Epithelial cell of proximal tubule (primary cell): ENCODE measurements at places on chromosomes 4 and X. TPM values are rescaled to one million over a fixed set of nuclear protein-coding genes. Genes with fewer than 3 reads are reported as not detected.

DNA sequence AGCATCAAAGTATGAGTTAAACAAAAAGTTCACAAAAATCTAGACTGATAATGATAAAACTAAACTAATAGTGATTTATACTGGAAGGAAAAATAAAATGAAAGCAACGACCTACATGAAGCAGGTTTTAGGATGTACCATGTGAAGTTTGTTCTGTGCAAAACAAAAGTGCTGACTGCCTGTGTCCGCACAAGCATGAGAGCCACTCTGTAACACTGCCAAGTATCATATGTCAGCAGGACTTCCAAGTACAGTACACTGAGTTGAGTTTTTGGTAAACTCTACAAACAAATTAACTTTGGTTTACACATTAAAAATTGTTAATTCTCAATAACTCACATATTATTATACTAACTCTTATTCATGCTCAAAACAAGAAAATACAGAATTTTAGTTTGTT is 459.0 kb downstream of the PDGFC start:
- DNase-seq: no peak

DCAF12L2 gene
- 0.06 and 2.2 TPM in 2 replicates for total RNA-seq

SPACA5 gene
- 0.51 TPM in 1 of 2 replicates, not detected in the other for total RNA-seq

HPSE gene
- total RNA-seq: 0.69 and 3.8 TPM in 2 replicates

DNA sequence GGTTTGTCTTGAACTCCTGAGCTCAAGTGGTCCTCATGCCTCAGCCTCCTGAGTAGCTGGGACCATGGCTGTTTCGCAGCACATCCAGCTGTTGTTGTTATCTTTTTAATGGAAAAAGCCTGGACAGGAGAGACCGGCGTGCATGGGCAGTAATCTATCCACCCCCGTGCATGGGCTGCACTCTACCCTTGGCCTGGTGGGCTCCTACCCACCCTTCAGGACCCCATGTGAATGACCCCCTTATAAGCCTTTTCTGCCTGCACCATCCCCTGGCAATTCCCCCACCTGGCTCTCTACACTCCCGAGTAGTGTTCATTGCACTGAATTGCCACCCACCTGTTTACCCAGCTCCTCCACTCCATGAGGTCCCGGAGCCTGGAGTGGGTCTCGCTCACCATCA is 18.9 kb upstream of the HTRA3 start:
- no peak for DNase-seq

DNA sequence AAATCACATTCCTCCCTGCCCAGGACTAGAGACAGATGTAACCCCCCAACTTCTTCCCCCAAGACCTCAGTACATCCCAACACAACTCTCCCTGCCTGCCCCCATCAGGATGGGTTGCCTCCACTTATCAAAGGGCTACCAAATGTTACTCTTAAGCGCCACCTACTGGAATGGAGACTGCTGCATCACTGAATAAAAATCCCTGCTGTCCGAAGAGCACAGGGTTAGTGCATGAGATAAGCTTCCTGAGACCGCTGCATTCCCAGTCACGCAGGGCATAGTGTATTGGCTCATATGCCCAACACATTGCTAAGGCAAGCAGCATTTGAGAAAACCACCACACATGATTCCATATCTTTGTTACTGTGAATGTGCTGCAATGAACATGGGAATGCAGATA is 544.5 kb downstream of the PPP4R3C start:
- DNase-seq: no peak

GRCh38 chr4:1839282-1839681 is 16.7 kb downstream of the LETM1 start:
- no peak for DNase-seq

LRAT gene
- total RNA-seq: 0.43 and 2.2 TPM in 2 replicates

FAM47A gene
- not detected in 2 replicates for total RNA-seq

DNA sequence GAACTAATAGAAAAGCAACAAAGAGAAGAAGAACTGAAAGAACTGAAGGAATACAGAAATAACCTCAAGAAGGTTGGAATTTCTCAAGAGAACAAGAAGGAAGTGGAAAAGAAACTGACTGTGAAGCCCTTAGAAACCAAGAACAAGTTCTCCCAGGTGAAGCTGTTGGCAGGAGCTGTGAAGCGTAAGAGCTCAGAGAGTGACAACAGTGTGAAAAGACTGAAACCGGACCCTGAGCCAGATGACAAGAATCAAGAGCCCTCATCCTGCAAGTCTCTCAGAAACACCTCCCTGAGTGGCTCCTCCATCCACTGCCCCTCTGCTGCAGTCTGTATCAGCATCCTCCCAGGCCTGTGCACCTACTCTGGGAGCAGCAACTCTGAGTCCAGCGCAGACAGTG is 8.4 kb upstream of the FHDC1 start:
- DNase-seq: no peak

DNA sequence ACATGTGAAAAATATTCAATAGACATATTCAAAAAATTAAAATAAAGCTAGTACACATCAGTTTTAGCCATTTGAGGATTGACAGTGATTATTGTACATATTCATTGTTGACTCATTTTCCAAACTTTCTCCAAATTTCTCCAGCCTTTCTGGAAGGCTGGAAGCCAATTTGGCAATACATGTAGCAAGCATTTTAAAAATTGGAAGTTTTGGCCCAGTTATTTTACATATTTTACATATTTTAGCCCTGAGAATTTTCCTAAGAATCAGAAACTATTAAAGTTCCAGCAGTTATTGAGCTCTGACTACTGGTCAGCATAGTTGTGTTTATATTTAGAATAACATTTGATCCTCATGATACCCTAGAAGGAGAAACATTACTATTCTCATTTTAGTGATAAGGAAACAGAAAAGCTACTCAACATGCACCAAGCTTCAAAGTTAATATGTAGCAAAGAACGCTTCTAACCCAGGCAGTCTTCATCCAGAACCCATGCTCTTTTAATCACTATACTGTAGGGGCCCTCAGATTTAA is 3.2 kb downstream of the CABS1 start:
- DNase-seq: no peak
